Progenitor cell of endocrine pancreas (in vitro differentiated cells): ENCODE measurements at places on chromosomes 7 and 10.

GRCh38 chr10:22657566-22658225 lies 56.7 kb downstream of the PIP4K2A start:
- no peak overlapping the region for H3K4me3 ChIP-seq
- peaks cover 19% of the 10 kb centered on the region for H3K4me1 ChIP-seq
- no peaks in the 10 kb centered on the region for H3K27me3 ChIP-seq
- H3K36me3 ChIP-seq: no peaks in the 10 kb centered on the region
- DNase-seq: no peak

- no peak overlapping the region for H3K4me3 ChIP-seq
- DNase-seq: no peak
- H3K27me3 ChIP-seq: no peaks in the 10 kb centered on the region
- H3K27ac ChIP-seq: no peak overlapping the region
- H3K4me1 ChIP-seq: peaks cover 10% of the 10 kb centered on the region
Measured at GRCh38 chr7:22651036-22651435, 76.0 kb upstream of the IL6 start.

DNA sequence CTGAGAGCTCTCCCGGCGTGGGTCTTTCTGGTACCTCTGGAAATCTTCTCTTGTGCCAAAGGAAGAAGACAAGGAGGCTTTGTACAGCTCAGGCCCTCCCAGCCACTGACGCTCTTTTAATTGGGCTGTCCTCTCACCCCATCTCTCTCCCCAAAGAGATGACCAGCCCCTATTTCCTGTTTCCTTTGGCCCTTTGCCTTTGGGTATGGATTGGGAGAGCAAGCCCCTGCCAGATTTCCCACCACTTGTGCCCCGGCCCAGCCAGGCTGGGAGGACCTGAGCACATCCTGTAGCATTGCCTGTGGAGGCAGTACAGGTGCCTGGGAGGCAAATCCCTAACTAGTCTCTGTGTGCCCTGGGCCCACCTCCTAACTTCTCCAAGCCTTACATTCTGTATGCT lies 5.7 kb upstream of the PLAC9 start:
- no peak overlapping the region for H3K4me3 ChIP-seq
- no peaks in the 10 kb centered on the region for H3K36me3 ChIP-seq

DNA sequence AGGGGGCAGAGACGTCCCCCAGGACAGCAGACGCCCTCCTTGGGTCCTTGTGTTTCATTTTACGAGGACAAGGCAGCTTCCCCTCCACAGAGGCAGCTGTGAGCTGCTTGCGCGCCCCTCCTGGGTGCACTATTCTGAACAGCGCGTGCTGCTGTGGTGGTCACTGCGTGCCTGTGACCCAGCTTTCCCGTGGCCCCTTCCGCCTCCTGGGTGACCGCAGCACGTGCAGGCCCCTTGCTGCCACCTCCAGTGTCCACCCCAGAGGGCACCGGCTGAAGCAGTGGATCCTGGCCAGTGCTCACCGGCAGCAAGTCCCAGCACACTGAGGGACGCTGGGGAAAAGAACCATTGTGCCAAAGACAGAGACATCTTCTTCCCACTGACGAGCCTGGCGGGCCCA lies 81.4 kb downstream of the TCERG1L start:
- no peak for DNase-seq
- H3K27me3 ChIP-seq: no peaks in the 10 kb centered on the region
- no peak overlapping the region for H3K4me3 ChIP-seq

DNA sequence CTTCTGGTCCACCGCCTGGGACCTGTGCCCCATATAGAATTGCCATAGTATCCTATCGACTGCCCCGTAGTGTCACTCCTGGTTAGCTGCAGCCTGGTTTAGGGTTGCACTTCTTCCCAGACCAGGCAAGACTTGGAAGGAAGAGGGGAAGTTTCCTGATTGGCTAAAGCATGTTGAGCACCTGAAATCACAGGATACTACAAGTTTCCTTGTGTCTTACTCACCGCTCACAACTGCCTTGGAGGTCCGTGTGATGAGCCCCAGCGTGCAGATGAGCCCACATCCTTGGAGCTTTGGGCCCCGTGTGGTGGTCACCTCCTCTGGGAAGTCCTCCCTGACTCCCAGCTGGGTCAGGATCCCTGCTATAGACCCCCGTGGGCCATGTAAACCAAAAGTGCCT lies 73.9 kb upstream of the GTF2I start:
- H3K4me1 ChIP-seq: peaks cover 35% of the 10 kb centered on the region
- peaks cover 3% of the 10 kb centered on the region for H3K36me3 ChIP-seq
- no peak overlapping the region for H3K4me3 ChIP-seq
- no peaks in the 10 kb centered on the region for H3K27me3 ChIP-seq

DNA sequence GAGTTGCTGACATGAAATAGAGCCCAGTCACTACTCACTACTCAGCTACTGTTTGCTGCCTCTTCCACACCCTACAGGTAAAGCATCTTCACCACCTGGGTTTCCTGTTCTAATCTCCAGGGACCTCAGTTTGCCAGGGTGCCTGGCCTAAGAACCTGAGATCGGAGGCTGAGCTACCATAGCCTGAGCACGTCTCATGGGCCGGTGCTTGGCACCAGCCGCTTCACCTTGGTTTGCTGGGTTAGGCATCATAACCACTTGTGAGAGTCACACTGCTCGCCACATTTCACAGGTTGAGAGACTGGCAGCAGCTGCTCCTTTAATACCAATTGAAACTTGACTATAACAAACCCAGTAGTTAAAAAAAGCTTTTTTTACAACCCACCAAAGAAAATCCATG lies 75.1 kb downstream of the EMX2 start:
- H3K4me3 ChIP-seq: no peak overlapping the region
- DNase-seq: no peak
- no peak overlapping the region for H3K27ac ChIP-seq
- no peaks in the 10 kb centered on the region for H3K36me3 ChIP-seq
- H3K4me1 ChIP-seq: peaks cover 5% of the 10 kb centered on the region

- H3K27me3 ChIP-seq: no peaks in the 10 kb centered on the region
- peak overlapping the region; percentile 80 for H3K4me3 ChIP-seq
- H3K4me1 ChIP-seq: peaks cover 24% of the 10 kb centered on the region
- H3K27ac ChIP-seq: peak overlapping the region; percentile 95
- DNase-seq: peak; percentile 57
Measured at GRCh38 chr10:91409069-91409868, 875 bp upstream of the HECTD2 start.

- H3K4me3 ChIP-seq: no peak overlapping the region
- peaks cover 2% of the 10 kb centered on the region for H3K4me1 ChIP-seq
- peaks cover 2% of the 10 kb centered on the region for H3K36me3 ChIP-seq
- no peak for DNase-seq
- no peaks in the 10 kb centered on the region for H3K27me3 ChIP-seq
Measured at GRCh38 chr10:36462194-36462593, 663.2 kb upstream of the ANKRD30A start.

GRCh38 chr10:84179059-84179710 lies 5.6 kb downstream of the GPR15LG start:
- H3K4me1 ChIP-seq: peaks cover 6% of the 10 kb centered on the region
- H3K36me3 ChIP-seq: no peaks in the 10 kb centered on the region
- H3K27ac ChIP-seq: no peak overlapping the region
- H3K27me3 ChIP-seq: no peaks in the 10 kb centered on the region
- H3K4me3 ChIP-seq: no peak overlapping the region
